ENCODE measurements at places on chromosomes 16 and 17.
A peak's percentile ranks its signal among the peaks of the same experiment; 100 is the strongest.

GRCh38 chr17:13490427-13490826 is 111.3 kb downstream of the HS3ST3A1 start:
- DNase-seq = no peak

- DNase-seq = no peak
Observed at GRCh38 chr16:17567455-17567854, 96.7 kb upstream of the XYLT1 start.

- DNase-seq = no peak
Observed at GRCh38 chr17:51214920-51215319, 44.9 kb downstream of the MBTD1 start.

DNA sequence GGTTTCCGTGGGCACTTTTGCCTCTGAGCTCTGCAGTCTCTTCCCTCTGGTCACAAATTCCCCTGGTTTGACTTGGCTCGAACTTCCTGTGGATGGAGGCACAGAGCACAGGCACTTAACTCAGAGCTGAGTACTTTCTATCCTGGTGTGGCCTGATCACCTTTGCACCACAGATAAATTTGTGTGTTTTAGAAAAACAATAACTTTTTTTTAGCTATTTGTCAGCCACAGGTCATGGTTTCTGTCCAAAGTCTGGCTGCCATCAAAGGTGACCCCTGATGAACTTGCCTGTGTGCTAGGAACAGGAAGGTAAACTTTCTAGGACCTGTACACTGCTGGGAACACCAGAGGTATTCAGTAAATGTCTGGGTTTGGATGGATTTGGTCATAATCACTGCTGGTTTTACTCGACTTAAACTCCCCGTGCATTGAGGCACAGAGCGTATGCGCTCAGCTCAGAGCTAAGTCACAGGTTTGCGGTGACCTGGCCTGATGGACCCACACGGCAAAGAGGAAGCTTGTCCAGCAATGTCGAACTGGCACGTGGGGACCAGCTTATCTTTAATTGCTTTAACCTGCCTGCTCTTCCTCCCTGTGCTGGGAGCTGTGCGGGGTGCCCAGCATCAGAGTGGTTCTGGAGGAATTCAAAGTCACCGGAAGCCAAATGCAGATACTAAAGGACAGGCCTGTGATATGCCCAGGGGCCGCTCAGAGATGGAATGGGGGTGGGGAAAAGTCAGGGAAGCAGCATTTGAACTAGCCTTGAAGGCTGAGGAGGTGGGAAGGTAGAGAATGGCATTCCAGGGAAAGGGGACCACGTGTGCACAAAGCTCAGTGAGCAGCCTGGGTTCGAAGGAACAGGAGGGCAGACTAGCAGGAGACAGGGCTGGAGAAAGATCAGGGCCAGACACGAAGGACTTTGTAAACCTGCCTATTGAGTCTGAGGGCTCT is 12.9 kb downstream of the SLC13A5 start:
- DNase-seq = no peak

DNA sequence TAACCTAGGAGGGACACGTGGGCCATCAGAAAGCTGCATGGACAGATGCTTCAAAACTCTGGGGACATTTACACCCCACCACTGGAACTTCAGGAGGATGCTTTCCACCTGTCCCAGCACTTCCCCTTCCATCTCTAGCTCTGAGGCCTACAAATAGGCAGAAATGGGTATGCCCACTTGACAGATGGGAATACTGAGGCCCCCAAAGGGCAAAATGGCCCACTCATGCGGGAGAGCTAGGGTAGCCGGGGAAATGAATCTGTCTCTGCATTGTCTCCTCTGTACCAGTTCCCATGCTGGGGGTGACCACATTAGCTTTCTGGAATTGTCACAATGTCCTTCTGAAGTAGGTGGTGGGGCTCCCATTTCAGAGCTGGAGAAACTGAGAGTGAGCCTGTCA is 592.1 kb upstream of the CDH5 start:
- DNase-seq = no peak

GRCh38 chr16:68105611-68106010 is 20.4 kb downstream of the NFATC3 start:
- no peak for DNase-seq

- no peak for DNase-seq
Observed at GRCh38 chr17:6711681-6712057, 1.5 kb downstream of the SLC13A5 start.

DNA sequence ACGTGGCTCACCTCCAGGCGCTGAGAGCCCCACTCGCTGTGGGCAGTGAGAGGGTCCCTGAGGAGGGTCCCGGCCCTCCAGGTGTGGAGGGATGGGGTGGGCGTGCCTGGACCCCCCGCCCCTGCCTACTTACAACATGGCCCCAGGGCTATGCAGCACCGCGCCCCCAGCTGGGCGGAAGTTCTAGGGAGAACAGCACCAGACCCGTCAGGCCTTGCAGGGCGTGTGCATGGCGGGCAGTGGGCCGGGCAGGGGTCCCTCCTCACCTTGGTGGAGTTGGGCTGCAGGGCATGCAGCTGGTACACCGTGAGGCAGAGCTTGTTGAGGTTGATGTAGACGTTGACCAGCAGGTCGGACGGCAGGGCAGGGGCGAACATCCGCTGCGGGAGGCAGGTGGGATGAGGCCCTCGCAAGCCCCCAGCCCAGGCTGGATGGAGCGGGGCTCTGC is 2.7 kb downstream of the SMIM22 start:
- DNase-seq = no peak

GRCh38 chr16:81815429-81815766 is 36.3 kb downstream of the PLCG2 start:
- no peak for DNase-seq

GRCh38 chr17:58702045-58702476 is 9.7 kb downstream of the RAD51C start:
- no peak for DNase-seq

GRCh38 chr17:59804901-59805465 is 87.8 kb downstream of the TUBD1 start:
- DNase-seq = no peak

DNA sequence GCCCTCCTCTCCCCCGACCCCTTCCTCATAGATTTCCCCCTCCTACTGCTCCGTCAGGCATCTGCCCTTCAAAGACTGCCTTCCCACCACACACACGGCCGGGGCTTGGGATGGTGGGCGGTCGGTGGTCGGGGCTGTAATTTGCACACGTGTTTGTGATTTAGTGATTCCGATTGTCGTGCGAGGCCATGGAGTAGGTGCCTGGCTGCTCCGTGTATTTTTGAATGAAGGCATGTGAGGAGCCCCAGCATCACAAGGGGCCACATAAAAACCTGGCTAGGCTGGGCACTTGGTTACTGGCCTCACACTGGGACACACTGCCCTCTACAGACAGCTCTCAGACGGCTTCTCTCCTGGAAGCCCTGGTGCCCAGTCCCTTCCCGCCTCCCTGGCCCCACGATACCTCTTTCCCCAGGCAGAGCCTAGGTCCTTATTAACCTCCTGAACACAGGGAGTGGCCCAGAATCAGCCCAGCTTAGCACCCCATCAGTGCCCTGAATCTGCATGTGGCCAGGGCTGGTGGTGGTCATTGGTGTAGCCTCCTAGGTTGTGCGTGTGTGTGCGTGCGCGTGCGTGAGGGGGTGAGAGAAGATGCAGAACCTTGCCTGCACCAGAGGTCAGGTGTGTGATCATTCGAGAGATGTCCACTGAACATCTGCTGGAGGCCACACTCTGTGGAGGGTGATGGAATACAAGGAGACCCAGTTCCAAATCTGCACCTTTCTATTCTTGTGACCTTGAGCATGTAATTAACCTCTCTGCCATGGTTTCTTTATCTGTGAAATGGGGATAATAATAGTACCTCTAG is 1.3 kb upstream of the SOCS1 start:
- peak; percentile 80 for DNase-seq

GRCh38 chr16:73050201-73051099 is 2.5 kb upstream of the ZFHX3 start:
- no peak for DNase-seq

GRCh38 chr16:10408824-10409381 is 23.0 kb downstream of the ATF7IP2 start:
- DNase-seq = no peak

DNA sequence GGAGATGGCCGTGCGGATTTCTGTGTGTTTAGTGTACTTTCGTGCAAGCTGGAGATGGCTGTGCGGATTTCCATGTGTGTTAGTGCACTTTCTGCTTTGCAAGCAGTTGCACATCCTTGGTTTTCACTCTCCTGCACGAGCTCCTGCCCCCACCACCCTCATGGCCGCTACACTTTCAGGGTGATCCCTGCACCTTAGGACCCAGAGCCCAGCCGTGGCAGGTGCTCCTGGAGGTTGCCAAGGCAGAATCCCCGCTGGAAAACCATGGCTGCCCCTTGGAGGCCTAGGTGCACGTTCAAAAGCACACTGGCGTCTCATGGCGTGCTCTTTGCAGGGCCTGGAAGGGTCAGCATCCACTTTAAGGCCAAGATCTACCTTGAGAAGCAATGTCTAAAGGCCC is 311.0 kb upstream of the TNRC6C start:
- no peak for DNase-seq

- DNase-seq = no peak
Observed at GRCh38 chr17:3867606-3868005, 21.6 kb upstream of the NCBP3 start.

- DNase-seq = no peak
Observed at GRCh38 chr16:67714522-67714921, 4.6 kb downstream of the GFOD2 start.

DNA sequence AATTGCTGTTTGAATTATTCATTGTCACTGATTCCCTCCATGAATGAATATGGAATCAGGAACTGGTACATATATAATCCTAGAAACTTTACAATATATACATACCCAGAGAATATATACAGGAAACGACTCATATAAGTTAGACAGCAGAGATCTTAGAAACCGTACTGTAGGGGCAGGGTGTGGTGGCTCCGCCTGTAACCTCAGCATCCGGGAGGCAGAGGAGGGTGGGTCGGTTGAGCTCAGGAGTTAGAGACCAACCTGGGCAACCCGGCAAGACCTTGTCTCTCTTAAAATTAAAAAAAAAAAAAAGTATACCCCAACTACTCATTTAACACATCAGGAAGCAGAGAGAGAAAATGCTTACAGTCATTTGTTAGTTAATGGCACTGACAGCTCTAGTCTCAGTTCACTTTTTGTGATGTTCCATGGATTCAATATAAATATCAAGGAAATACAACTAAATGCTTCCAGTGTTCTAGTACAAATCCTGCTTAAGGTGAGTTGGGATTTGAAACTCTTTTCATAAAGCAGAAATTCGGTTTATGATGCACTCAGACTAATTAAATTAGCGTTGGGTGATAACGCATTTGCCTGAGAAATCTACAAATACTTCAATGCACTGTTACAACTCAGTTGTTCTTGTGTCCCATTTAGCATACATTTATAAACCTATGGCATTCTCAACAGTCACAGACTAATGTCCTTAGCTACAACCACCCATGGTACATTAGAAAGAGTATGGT is 5.6 kb downstream of the GLG1 start:
- DNase-seq = no peak

GRCh38 chr17:28929787-28930186 is 21.5 kb downstream of the PHF12 start:
- no peak for DNase-seq

DNA sequence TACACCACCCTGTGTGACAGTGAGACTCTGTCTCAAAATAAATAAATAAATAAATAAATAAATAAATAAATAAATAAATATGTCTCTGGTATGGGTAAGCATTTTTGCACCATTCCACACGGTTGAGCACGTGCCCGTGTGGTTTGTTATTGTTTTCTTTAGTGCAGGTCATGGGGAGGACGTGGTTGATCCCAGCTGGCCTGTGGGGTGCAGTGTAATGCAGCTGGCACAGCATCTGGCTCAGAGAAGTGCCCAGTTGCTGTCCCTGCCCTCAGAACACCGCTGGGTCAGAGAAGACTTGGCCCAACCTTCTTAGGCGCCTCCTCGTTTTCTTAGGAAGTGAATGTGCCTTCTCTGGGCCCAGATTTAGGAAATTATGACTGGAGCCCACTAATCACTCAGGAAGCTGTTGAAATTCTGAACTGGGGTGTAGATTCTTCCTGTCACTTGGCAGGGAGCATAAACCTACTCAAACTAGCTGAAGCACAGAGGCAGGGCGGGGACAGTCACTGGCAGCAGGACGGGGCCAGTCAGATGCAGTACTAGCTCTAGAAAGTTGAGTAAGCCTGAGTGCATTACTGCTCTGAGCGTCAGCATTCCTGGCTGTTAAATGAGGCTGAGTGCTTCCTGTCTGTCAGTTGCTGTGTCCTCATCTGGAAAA is 85.9 kb downstream of the SNX29 start:
- DNase-seq = peak; percentile 72

DNA sequence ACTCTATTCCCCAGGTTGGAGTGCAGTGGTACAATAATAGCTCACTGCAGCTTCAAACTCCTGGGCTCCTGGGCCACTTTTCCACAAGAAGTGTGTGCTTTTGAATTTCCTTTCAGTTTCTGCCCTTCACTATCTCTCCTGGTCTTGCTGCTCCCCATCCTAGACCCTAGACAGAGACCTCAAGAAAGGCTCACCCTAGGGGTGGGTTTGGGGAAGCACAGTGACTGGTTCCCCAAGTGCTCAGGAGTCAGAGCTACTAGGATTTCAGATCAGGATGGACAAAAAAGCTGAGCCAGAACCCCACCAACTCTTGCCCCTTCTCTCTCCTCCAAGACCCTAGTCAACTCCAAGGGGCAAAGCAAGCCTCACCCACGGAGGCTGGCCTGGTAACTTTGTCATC is 1.6 kb upstream of the SEBOX start:
- no peak for DNase-seq

DNA sequence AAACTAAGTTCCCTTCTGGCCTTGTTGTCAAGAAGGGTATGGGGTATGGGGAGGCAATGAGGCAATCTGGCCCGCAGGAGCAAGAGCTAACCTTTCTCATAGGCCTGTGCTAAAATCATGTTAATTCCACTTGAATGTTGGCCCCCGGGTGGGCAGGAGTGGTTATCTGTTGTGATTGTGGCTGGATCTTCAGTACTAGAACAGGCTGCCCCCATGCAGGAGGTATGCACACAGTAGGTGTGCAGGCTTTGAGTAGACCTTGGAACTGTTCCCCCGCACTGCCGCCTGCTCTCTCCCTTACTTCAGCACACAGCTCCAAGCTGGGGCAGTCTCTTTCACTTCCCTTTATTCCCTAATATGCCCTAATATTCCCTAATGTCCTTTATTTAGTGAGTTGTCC is 52.4 kb upstream of the TANGO6 start:
- DNase-seq = no peak

DNA sequence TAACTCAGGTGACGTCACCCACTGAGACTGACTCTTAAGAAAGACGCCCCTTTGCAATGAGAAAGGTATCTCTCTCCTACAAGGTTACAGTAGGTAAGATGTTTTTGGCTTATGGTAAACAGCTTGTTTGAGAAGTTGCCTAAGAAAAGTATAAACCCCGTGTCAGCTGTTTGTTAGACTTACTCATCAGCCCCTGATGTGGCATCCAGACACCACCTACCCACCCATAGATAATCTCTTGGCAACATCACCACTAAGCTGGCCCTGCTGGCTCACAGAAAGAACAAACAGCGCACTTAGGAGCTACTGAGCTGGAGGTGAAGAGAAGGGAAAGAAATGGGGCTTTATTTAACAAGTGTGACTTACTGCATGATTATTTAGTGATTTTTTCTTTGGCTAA is 121.0 kb downstream of the PARN start:
- DNase-seq = no peak

DNA sequence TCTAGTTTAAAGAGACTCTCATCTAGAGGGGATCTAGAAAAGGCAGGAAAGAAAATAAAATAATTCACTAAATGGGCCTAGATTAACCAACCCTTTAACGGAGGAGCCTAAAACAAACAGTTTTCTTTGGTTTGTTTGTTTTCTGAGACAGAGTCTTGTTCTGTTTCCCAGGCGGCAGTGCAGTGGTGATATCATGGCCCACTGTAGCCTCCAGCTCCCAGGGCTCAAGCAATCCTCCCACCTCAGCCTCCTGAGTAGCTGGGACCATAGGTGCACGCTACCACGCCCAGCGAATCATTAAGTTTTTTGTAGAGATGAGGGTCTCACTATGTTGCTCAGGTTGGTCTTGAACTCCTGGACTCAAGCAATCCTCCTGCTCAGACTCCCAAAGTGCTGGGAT is 122.3 kb upstream of the TOB1 start:
- no peak for DNase-seq

All from fibroblast of upper back skin (primary cell).